ENCODE measurements at places on chromosomes 11 and 22. TPM values are rescaled to one million over a fixed set of nuclear protein-coding genes. Genes with fewer than 3 reads are reported as not detected.

The BSCL2 gene
- 24.3 TPM for total RNA-seq

The LINC01488 gene
- total RNA-seq = not detected

The GAB2 gene
- 5.6 TPM for total RNA-seq

The RHOD gene
- total RNA-seq = not detected

The SPTBN2 gene
- total RNA-seq = 8.5 TPM

GRCh38 chr11:110172468-110173065 is 79.4 kb downstream of the ZC3H12C start:
- H3K36me3 ChIP-seq = no peaks in the 10 kb centered on the region
- DNase-seq = no peak
- H3K4me3 ChIP-seq = no peak overlapping the region
- H3K27me3 ChIP-seq = no peaks in the 10 kb centered on the region
- no peaks in the 10 kb centered on the region for H3K4me1 ChIP-seq

DNA sequence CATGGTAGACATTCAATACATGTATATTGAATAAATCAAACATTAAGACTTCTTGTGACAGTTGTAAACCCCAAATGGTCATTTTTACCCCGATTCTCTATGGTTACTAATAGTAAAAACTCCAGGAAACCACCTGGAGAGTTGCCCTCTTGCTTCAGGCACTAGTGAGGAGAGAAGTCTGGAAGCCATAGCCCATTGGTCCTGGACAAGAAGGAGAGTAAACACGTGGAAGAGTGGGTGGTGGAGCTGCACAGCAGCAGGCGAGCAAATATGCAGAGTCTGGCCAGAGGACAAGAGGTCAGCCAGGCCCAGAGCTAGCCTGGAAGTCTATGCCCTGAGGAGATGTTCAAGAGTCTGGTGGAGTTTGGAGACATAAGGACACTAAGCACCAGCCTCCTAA is 17.7 kb downstream of the DCHS1 start:
- H3K27me3 ChIP-seq = no peaks in the 10 kb centered on the region
- no peak overlapping the region for H3K27ac ChIP-seq
- no peak overlapping the region for H3K4me3 ChIP-seq
- peaks cover 8% of the 10 kb centered on the region for H3K4me1 ChIP-seq

GRCh38 chr11:113177671-113178070 is 136.7 kb upstream of the TTC12 start:
- no peaks in the 10 kb centered on the region for H3K36me3 ChIP-seq
- peak; percentile 74 for DNase-seq
- H3K4me1 ChIP-seq = peaks cover 47% of the 10 kb centered on the region
- no peak overlapping the region for H3K4me3 ChIP-seq
- no peaks in the 10 kb centered on the region for H3K27me3 ChIP-seq

- no peak for DNase-seq
- H3K36me3 ChIP-seq = no peaks in the 10 kb centered on the region
- H3K4me1 ChIP-seq = 0 out of 2 replicates have a peak, but pooled peaks cover 1% of the 10 kb centered on the region
- no peak overlapping the region for H3K27ac ChIP-seq
Observed at GRCh38 chr22:27164781-27165503, 507.6 kb downstream of the MIAT start.

DNA sequence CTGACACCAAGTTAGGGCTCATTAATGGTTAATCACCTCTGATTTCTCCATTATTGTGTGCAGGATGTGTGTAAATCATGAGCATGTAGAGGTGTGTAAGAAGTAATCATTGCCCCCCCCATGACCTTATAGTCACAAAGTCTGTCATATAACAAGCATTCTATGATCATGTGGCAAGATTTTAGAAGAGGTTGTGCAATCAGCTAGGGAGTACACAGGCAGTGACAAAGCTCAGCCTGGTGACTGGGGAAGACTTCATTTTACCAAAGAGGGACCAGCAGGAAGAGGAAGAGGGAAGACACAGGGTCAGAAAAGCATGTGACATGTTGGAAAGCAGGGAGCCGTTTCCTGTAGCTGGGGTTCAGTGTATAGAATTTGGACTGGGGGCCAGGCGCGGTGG is 176.5 kb upstream of the LARGE1 start:
- no peaks in the 10 kb centered on the region for H3K4me1 ChIP-seq
- no peak overlapping the region for H3K27ac ChIP-seq
- no peak overlapping the region for H3K4me3 ChIP-seq

DNA sequence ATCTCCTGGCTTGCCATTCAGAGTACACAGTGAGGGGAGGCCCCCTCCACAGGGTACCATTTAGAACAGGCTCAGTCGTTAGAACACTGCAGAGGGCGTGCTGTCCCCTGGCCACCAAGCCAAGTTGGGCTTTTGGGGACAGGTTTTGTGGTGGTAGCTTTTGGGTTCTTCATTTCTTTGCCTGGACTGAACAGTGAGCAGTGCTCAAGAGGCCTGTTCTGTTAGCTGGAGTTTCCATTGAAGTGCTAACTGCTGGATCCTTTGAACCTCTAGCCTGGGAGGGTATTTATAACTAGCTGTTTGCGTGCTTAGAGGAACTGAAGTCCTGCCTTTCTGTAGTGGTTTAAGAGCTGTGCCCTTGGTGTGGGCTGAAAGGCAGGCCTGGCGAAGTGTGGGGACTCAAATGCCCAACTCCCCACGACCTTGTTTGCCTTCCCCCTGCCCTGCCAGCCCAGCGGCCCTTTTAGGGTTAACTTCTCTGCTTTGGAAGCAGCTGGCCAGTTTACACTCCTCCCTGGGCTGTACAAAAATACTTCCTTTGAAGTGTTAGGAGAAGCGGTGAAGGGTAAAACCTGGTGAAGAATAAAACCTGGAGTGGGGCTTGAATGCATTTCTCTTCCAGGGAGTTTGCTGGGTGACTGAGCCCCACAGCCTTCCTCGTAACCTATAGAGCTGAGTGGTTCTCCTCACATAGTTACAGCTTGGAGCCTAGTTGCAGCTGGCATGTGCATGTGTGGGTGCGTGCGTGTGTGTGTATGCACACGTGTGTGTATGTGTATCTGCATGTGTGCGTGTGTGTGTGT is 34.6 kb downstream of the ZNRF3 start:
- H3K27ac ChIP-seq = peak overlapping the region; percentile 43
- H3K4me1 ChIP-seq = peaks cover 34% of the 10 kb centered on the region
- peak; percentile 70 for DNase-seq
- H3K27me3 ChIP-seq = no peaks in the 10 kb centered on the region

GRCh38 chr11:97140885-97141494 is 751.2 kb downstream of the JRKL start:
- H3K36me3 ChIP-seq = no peaks in the 10 kb centered on the region
- no peak overlapping the region for H3K27ac ChIP-seq
- H3K27me3 ChIP-seq = no peaks in the 10 kb centered on the region
- DNase-seq = no peak

GRCh38 chr22:24567668-24568067 is 11.9 kb downstream of the SNRPD3 start:
- no peak for DNase-seq
- no peaks in the 10 kb centered on the region for H3K4me1 ChIP-seq
- H3K27me3 ChIP-seq = no peaks in the 10 kb centered on the region
- H3K4me3 ChIP-seq = no peak overlapping the region
- no peak overlapping the region for H3K27ac ChIP-seq
- H3K36me3 ChIP-seq = peaks cover 66% of the 10 kb centered on the region

GRCh38 chr11:65493367-65494176 is 5.3 kb upstream of the MALAT1 start:
- no peaks in the 10 kb centered on the region for H3K27me3 ChIP-seq
- no peak for DNase-seq
- H3K4me1 ChIP-seq = peaks cover 53% of the 10 kb centered on the region
- no peaks in the 10 kb centered on the region for H3K36me3 ChIP-seq

- DNase-seq = no peak
- no peaks in the 10 kb centered on the region for H3K36me3 ChIP-seq
- H3K27ac ChIP-seq = no peak overlapping the region
- no peak overlapping the region for H3K4me3 ChIP-seq
- no peaks in the 10 kb centered on the region for H3K27me3 ChIP-seq
Observed at GRCh38 chr11:71373791-71374454, 74.3 kb downstream of the DHCR7 start.

- peaks cover 34% of the 10 kb centered on the region for H3K4me1 ChIP-seq
- H3K27me3 ChIP-seq = no peaks in the 10 kb centered on the region
- peak; percentile 78 for DNase-seq
- H3K36me3 ChIP-seq = peaks cover 18% of the 10 kb centered on the region
- peak overlapping the region; percentile 56 for H3K27ac ChIP-seq
- H3K4me3 ChIP-seq = no peak overlapping the region
Observed at GRCh38 chr22:29344137-29344536, 28.6 kb upstream of the RASL10A start.

GRCh38 chr11:2515401-2516275 is 70.8 kb downstream of the KCNQ1 start:
- peak; percentile 0 for DNase-seq
- H3K4me3 ChIP-seq = no peak overlapping the region
- H3K27me3 ChIP-seq = 0 out of 2 replicates have a peak, but pooled peaks cover 2% of the 10 kb centered on the region

GRCh38 chr11:118740892-118741291 is 50.1 kb downstream of the DDX6 start:
- no peak overlapping the region for H3K4me3 ChIP-seq
- H3K4me1 ChIP-seq = no peaks in the 10 kb centered on the region
- H3K27ac ChIP-seq = no peak overlapping the region
- no peak for DNase-seq
- no peaks in the 10 kb centered on the region for H3K27me3 ChIP-seq
- H3K36me3 ChIP-seq = no peaks in the 10 kb centered on the region

GRCh38 chr11:82004537-82005213 is 729.0 kb downstream of the FAM181B start:
- H3K4me3 ChIP-seq = no peak overlapping the region
- no peak for DNase-seq
- no peaks in the 10 kb centered on the region for H3K27me3 ChIP-seq
- no peak overlapping the region for H3K27ac ChIP-seq
- H3K36me3 ChIP-seq = no peaks in the 10 kb centered on the region
- H3K4me1 ChIP-seq = no peaks in the 10 kb centered on the region

GRCh38 chr22:39179401-39179827 is 26.9 kb upstream of the CBX7 start:
- H3K36me3 ChIP-seq = no peaks in the 10 kb centered on the region
- H3K4me3 ChIP-seq = peak overlapping the region; percentile 29
- H3K4me1 ChIP-seq = peaks cover 32% of the 10 kb centered on the region
- DNase-seq = peak; percentile 48
- no peaks in the 10 kb centered on the region for H3K27me3 ChIP-seq

GRCh38 chr11:117833401-117833891 is 8.9 kb upstream of the FXYD2 start:
- no peak overlapping the region for H3K27ac ChIP-seq
- peaks cover 13% of the 10 kb centered on the region for H3K4me1 ChIP-seq
- H3K27me3 ChIP-seq = no peaks in the 10 kb centered on the region
- no peak overlapping the region for H3K4me3 ChIP-seq

GRCh38 chr22:31148488-31148887 is 8.2 kb upstream of the PLA2G3 start:
- no peaks in the 10 kb centered on the region for H3K4me1 ChIP-seq
- DNase-seq = peak; percentile 9
- H3K36me3 ChIP-seq = no peaks in the 10 kb centered on the region
- no peaks in the 10 kb centered on the region for H3K27me3 ChIP-seq
- no peak overlapping the region for H3K4me3 ChIP-seq

DNA sequence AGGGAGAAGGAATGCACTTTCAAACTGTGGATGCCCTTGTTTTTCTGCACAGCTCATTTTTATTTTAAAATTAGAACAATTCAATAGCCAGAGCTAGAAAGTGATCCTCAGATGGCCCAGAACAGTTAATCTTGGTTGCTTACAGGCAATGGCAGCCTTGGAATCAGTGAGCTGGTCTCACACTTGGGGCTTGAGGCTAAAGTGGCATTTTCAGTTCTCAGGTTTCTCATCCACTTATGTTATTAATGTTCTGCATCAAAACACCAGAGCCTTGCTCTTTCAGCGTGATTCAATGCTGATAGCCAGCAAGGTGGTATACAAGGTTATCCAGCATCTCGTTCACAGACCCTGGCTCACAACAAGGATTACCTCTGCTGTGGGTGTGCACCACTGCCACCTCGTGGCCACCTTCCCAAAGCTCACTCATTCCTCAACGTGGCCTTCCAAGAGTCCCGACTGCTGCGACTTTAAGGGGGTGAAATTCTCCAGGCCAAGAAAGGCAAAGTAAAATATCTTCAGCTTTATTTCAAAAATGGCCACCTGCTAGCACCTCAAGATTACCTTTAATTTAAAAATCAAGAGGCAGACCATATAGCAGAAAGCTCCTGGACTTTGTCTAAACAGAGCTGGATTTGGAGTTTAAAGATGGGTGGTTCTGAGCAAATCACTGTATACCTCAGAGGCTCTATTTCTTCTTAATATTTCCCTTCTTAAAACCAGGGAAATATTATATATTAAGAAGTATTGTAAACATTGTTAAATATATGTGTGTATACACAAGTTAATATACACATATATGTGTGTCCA is 34.2 kb upstream of the FSHB start:
- H3K4me3 ChIP-seq = no peak overlapping the region
- DNase-seq = peak; percentile 82
- H3K4me1 ChIP-seq = no peaks in the 10 kb centered on the region
- no peaks in the 10 kb centered on the region for H3K27me3 ChIP-seq
- H3K36me3 ChIP-seq = no peaks in the 10 kb centered on the region

DNA sequence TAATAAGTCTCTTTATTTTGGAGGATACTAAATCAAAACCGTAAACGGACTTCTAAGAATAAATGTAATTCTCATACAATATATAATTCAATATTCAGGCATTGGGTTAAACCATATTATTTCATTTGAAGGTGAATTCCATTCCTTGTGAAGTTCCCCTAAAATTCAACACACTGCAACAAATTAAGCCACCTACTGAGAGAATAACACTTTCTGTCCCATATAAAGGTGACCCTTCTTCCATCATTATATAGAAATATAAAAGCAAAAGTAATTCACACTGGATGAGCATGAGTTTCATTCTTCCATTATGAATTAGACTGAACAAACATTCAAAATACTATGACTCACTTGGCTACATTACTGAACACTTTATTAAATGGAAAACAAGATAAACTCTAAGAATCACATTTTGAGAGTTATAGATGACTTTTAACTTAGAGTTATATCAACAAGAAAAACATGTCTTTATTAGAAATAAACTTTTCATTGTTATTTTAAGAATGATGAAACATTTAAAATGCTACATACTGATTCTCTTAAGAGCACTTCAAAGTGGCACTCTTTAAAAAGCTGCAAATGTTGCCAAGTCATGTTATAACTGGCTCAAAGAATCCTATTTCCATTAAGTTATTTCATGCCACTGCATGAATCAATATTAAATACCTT is 2.8 kb downstream of the SESN3 start:
- H3K27me3 ChIP-seq = no peaks in the 10 kb centered on the region
- no peak overlapping the region for H3K27ac ChIP-seq
- H3K4me1 ChIP-seq = no peaks in the 10 kb centered on the region
- no peak for DNase-seq
- H3K36me3 ChIP-seq = no peaks in the 10 kb centered on the region

DNA sequence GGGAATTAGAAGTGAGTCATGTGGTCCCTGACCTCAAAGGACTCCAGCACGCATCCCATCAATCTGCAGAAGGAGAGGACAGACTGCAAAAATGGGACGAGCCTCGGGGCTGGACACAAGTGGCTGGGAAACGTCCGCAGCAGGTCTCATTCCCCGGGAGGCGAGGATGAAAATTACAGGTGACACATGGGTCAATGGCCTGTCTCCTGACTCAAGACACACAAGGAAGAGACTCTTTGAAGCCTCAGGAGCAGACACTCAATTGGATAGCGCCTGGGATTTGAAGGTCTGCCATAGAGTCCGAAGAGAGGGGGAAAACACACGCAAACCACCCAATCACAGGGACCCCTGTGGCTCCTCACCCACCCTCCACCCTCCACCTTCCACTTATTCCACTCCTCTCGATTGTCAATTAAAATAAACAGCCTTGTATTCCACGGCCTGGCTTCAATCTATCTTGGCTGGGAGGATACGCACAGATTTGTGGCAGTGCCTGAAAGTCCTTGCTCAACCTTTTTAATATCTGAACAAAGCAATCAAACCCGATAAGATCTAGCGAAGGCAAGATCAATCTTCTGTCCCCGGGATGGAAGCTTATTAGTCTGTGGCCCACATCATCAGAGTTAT is 101.8 kb upstream of the CADM1 start:
- no peak overlapping the region for H3K4me3 ChIP-seq
- H3K36me3 ChIP-seq = no peaks in the 10 kb centered on the region
- peaks cover 18% of the 10 kb centered on the region for H3K4me1 ChIP-seq
- no peak overlapping the region for H3K27ac ChIP-seq
- no peak for DNase-seq
